SK-N-DZ (cell line): ENCODE measurements at places on chromosomes 6 and 20.
A peak's percentile ranks its signal among the peaks of the same experiment; 100 is the strongest.

- DNase-seq = no peak
Observed at GRCh38 chr20:59830665-59831023, 102.8 kb downstream of the SYCP2 start.

GRCh38 chr20:19815553-19815991 lies 57.5 kb downstream of the RIN2 start:
- no peak for DNase-seq

DNA sequence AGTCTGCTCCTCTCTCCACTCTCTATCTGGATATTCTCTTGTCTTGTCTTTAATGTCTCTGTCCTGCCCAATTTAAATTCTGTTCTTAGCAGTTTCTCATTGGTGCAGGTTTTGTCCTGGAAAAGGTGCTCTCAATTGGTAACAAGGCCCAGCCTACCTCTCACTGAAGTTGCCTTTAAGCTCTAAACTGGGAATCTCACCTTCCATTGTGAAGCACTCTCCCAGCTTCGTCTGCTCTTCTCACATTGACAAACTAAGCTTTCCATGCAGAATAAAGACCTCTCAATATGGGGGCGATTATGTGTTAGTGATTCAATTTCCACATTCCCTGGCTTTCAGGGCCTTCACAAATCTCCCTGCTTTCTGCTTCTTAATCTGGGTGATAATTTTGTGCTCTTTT lies 1712.2 kb downstream of the GRIK2 start:
- no peak for DNase-seq

DNA sequence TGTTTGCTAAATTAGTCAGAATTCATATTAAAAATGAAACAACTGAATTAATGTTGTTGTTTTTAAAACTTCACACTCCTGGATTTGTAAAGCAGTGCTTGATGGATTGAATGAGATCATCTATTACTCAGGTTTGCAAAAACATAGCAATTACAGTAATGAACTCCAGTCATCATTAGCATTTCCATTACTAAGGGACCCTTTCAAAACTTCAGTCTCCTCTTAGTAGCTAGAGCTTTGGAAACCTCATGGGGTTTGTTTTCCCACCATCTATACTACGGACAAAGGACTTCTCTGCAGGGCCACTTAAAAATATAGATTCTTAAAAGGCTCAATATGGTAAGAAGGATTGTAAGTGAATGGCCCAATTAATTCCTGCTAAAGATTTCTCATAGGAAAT lies 209.9 kb upstream of the PRND start:
- DNase-seq = no peak

GRCh38 chr6:167669553-167669849 lies 157.2 kb upstream of the AFDN start:
- DNase-seq = no peak

DNA sequence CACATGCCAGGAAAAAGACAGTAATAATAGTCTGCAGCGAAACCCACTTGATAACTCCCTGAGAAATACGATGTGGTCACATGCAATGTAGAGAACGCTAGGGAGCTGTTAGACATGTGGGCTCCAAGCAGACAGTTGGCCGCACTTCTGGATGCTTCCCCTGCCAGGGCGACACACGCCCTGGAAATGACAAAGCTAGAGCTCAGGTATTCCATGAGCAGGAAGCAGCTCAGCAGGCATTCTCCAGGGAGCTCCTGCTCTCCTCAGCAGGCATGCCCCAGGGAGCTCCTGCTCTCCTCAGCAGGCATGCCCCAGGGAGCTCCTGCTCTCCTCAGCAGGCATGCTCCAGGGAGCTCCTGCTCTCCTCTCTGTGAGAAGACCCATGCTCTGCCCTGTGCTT lies 52.4 kb upstream of the NXT1 start:
- no peak for DNase-seq

DNA sequence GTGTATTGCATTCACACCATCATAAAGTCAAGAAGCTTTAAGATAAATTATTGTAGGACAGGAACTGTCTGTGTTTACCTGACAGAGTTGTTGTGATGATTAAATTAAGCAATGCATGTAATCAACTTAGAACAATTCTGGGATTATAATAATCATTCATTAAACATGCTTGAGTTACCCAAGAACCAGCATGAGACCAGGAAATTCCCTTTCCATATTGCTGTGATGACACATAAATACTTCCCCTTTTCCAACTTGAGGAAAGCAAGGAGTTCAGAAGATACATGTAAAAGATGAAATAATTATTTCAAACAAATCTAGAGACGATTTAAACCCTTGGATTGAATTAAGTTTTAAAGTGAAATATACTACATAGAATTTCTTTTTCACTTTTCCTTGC lies 404.4 kb downstream of the GJA1 start:
- no peak for DNase-seq

DNA sequence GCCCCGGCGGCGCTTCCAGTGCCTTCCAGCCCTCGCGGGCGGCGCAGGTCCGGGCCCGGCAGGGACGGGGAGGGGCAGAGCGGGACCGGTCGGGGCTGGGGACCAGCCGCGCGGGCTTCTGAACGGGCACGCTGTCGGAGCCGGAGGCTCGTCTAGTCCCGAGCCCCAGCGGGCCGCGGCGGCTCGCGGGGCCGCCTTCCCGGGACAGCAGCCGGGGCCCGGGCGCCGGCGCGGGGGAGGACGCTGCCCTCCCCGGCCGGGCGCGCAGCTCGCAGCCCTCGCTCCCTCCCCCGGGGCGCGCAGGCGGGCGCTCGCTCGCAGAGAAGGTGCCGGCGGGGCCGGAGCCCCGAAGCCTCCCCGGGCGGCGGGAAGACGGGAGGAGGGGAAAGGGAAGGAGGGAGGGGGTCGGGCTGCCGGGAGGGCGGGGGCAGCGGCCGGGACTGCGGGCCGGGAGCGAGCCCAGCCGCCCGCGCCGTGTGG lies 696 bp upstream of the SIRPA start:
- no peak for DNase-seq

GRCh38 chr20:33209789-33210188 lies 7.4 kb upstream of the BPIFA3 start:
- peak; percentile 31 for DNase-seq

DNA sequence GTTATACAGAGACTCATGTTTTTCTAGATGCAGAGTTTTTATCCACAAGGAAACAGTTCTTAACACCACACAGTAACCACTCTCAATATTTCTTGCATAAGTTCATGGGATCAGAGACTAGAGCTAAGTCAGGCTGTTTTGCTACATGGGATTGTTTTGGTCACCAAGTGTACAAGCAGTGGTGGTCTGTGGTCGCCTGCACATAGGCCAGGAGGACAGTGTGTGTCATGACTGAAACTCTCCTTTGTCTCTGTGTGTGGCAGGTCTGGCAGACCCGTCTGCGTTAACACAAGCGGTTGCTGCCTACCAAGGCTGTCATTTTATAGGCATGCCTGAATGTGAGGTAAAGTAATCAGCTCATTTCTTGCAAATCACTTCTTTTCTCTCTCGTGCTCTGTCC lies 18.9 kb downstream of the WRNIP1 start:
- no peak for DNase-seq

DNA sequence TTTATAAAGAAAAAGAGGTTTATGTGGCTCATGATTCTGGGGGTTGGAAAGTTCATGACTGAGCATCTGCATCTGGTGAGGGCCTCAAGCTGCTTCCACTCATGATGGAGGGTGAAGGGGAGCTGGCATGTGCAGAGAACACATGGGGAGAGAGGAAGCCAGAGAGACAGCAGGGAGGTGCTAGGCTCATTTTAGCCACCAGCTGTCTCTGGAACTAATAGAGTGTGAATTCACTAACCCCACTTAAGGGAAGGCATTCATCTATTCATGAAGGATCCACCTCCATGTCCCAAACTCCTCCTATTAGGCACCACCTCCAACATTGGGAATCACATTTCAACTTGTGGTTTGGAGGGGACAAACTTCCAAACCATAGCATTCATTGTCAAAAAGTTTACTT lies 137.3 kb upstream of the PMEPA1 start:
- no peak for DNase-seq

DNA sequence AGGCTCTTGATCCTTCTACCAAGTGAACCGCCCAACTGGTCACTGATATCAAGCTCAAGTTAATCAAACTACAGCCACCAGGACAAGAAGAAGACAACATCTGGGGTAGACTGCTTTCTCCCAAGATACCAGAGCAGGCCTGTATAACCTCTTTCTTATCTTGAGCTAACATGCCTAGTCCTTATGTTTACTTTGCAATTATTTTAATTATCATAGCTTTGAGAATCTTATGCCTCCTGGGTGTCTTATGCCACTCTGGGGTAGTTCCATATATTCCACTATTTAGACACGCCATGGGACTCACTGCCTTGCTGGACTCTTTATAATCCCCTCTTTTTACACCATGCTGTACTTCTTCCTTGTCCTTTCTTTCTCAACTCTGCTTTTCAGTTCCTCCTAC lies 41.5 kb upstream of the ECI2 start:
- no peak for DNase-seq

DNA sequence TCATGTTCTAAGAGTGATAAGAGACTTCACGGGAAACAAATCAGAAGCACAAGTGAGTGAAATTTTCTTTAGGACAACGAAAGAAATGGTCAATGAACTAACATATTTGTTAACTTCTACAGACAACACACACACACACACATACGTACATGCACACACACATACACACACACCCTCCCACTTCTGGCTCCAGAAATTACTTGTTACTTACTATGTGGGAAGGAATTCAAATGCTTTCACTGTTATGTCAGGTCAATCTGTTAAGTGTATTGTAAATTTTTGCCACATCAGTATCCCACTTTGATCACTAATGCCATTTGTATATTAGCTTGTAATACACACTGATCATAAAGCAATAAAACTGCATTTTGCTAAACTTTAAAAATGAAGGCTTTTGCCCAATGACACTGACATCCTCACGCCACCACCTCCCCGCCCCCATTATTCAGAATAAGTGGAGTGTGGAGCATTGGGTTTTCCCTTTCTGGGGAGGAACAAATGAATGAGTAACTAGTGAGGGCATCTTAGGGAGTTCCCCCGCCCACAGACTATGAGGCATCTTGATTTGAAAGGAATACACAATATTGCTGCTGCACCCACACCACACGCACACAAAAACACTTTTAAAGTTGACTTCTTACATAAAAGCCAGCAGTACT lies 76.2 kb downstream of the ATXN1 start:
- no peak for DNase-seq

DNA sequence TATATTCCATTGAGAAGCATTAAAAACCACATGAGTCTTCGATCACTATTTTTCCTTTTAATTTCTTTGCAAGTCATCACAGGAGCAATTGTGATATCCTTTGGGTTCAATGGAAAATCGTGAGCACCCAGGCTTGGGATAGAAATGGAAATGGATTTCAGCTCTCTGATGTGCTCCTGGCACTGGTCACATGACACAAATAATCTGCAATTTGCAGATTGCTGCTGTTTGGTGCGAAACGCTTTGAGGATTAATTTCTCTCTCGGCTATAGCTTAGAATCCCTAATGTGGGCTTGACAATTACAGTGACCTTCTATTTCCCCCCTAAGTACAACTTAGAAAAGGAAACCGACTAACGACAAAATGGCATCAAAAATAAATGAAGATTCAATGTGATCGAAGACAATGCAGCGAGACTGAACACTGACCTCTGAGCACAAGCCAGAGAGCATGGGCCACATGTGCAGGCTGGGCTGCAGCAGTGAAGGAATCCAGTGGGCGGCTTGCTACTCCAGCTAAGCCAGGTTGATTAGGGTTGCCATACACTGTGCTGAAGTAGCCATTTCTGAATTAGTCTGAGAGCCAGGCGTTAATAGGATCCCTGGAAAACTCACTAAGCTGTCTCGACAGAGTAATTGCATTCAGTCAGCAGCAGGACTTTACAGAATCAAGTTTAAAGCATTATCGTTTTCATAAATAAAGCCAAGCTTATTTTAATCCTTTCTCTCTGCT lies 301.8 kb upstream of the AGPAT4 start:
- no peak for DNase-seq

GRCh38 chr6:163643866-163644265 lies 229.3 kb downstream of the QKI start:
- DNase-seq = no peak

DNA sequence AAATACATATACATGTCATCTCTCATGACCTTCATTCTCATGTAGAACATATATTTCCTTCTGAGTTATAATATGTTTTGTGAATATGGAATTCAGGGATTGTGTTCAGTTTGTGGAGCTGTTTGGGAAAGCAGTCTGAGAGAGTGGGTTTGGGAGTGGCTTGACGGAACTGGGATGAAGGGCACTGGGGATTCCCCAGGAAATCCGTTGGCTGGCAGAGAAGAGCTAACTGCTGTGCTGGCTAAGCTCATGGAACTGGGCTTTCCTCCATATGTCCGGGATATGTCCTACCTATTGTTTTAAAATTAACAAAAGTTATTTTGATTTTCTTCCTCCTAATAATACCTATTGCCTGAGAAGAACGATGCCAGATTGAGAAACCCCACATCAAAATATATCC lies 359.5 kb upstream of the FLRT3 start:
- DNase-seq = no peak

DNA sequence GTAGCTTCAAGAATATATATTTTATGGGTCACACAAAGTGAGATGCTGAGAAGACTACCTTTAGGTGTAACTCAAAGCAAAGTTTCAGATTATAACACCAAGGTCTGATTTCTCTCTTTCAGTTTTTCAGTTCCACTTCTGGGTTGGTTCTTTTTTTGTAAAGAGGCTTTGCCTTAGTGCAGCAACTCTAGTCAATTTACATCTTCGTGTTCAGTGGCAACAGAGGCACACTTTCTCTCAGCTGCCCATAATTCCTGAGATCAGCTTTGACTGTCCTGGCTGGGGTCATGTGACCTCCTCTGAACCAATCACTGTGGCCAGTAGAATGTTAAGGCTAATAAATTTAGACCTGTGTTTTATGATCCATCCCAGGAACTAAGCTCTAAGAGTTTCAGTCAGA lies 120.2 kb downstream of the TINAG start:
- no peak for DNase-seq

DNA sequence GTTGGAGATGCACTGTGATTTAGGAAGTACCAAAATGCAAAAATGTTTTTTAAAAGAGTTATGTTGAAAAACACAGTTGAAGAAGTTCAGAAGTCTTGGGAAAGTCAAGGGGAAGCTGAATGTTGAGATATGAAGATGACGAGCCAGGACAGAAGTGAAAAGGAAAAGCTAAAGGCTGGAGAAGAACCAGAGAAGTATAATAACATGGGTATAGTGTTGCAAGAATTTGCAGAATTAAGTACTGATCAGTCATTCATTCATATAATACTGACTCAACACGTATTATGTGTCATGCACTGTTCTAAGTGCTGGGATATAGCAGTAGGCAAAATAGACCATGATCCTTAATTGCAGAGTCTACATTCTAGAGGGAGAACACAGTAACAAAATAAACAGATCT lies 432.8 kb downstream of the CDC5L start:
- no peak for DNase-seq

GRCh38 chr6:167682546-167683027 lies 144.1 kb upstream of the AFDN start:
- DNase-seq = no peak

- DNase-seq = no peak
Observed at GRCh38 chr6:100433726-100434435, 30.8 kb downstream of the SIM1 start.

GRCh38 chr6:169783971-169784820 lies 32.8 kb downstream of the ERMARD start:
- DNase-seq = no peak
